ENCODE measurements at places on chromosomes 3 and 15.

DNA sequence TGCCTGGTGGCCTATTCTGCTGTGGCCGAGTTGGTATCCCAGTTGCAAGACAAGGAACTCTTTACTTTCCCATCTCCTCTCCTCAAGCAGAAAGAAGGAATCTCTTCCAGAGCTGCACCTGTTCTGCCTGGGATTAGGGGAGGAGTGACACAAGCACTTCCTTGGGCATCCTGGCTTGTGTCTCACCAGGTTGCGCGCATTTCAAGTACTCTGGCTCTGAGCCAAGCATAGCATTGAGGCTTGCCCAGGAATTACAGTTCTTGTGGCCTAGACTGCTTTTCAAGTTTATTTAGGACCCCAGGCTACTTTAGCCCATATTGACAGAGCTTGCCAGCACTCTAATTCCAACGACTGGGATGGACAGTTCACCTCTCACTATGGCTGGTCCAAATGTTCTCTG lies 150.5 kb downstream of the RSRC1 start:
- DNase-seq: no peak

- DNase-seq: no peak
These were observed 143.6 kb downstream of the OTOL1 start for GRCh38 chr3:161640181-161640580.

DNA sequence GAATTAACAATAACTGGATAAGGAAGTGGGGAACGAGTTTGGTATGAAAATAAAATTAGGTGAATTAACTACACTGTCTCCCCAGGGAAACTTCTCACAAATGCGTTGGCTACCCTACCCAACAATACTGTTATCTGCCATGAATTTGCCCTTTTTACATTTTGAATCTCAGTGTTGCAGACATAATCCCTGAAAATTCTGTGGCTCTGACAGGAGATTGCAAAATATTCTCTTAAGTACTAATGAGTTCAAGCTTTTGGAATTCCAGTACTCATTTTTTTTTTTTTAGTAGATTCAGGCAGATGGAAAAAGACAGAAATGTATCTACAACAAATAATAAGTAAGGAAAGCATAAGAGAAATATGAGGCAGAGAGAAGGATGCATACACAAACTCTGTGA lies 332.6 kb downstream of the LSAMP start:
- no peak for DNase-seq

DNA sequence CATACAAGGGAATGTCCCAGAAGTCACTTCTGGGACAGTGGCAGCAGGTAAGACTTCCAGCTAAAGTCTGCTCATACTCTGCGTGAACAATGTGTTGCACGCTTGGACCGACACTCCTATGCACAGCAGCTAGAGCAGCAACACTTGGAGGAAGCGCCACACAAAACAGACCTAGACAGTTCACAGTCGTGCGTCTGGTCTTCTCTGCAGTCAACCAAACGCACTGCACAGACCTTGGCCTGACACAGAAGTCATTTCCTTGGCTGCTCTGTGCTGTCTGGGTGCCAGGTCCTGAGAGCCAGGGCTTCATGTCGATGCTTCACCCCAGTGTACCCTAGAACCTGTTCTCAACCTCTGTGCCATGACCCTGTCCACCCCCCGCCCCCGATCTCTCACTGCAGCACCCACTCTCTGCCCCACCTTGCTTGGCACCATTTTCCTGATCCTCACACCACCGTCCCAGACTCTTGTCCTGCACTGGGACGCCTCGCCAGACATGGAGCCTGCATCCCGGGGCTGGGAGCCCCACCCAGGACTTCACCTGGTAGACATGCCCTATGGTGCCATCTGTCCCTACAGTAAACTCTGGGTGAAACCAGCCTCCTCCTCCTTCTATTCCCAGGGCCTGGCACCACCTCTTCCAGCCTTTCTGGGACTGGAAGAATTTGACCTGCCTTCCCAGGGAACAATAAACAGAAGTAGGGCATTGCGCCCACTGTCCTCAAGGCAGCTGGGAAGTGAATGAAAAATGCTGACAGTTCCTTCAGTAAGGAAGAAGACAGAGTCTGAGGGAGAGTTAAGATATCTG lies 3.1 kb downstream of the ATP10A start:
- DNase-seq: peak; percentile 31

- no peak for DNase-seq
These were observed 2.4 kb downstream of the CYP11A1 start for GRCh38 chr15:74364936-74365597.

DNA sequence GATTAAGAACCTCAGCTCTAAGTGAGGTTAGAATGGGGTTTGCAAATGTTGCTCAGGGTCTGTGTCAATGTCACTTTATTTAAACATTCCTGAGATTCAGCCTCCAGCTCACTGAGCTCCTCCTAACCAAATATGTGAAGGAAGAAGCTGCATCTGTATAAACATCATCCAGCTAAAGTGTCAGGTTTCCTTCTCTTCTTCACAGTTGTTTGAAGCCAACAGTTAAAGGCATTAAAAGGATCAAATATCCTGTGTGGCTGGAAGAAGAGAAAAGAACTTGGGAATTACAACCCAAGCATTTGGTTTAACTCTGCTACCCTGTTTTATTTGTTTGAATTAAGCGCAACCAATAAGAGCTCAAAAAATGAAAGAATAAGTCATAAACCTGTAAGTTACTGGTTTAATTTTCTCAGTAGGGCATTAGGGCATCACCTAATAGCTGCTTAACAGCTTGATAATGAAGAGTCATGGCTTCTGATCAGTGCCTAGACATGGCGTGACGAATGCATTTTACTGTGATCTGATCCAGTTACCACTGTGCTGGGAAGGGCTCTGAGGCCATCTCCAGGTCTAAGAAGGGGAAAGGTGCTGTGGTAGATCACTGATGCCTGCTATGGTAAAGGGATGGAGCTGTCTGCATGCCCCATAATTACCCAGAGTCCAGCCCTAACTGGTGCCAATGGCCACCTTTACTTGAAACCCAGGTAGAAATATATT lies 165.7 kb upstream of the TSC22D2 start:
- no peak for DNase-seq

DNA sequence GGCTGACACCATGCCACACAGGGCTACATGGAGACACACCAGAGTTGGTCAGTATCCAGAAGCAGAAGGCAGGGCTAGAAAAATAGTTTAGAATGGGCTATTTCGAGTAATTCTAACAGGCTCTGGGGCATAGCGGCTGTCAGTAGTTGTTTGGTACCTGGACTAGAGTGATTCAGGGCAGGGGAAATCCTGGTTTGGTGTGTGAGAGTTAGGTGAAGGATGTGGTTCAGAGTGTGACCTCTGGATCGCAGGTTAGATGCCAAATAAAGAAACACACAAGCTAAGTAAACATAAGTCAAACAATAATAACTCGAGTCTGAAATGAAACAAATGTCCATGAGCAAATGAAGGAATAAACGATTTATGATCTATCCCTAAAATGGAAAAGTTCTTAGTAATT lies 31.5 kb downstream of the CNTN3 start:
- DNase-seq: no peak

DNA sequence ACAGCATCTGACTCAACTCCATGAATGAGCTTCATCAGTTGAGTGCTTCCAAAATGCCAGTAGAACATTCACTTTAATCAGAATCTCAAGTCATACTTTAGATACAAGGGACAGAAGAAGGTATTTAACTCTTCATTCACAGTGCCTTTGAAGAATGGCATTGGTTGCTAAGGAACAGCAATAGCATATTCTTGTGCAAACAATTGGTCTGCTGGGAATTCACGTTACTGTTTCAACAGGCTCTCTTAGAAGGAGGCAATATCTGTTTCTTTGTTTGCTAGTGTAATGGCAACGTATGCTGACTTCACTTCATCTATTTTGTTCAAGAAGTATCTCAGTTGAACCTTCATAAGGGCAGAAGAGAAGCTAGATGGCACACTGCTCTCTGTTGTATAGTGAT lies 113.9 kb downstream of the TMEM108 start:
- DNase-seq: no peak

DNA sequence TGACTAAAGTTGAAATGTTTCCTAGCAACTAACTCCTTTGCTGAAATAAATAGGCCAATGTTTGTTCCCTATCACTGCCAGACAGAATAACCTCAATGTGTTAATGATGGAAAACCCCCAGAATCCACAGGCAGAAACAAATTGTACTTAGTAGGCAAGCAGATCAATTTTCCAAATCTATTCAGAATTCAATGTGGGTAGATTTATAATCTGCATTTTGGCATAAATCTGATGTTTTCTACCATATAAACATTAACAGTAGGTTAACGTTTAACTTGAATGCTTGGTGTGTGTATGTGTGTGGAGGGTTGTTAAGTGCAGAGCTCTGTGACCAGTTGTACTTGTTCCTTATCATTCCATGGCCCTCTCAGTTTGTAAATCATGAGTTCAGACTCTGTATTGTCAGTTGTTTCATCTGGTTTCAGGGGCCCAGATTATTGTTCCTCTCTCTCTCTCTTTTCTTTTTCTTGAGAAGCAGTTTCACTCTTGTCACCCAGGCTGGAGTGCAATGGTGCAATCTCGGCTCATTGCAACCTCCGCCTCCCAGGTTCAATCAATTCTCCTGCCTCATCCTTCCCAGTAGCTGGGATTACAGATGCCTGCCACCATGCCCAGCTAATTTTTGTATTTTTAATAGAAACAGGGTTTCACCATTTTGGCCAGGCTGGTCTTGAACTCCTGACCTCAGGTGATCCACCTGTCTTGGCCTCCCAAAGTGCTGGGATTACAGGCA lies 32.8 kb downstream of the PLSCR1 start:
- DNase-seq: no peak

DNA sequence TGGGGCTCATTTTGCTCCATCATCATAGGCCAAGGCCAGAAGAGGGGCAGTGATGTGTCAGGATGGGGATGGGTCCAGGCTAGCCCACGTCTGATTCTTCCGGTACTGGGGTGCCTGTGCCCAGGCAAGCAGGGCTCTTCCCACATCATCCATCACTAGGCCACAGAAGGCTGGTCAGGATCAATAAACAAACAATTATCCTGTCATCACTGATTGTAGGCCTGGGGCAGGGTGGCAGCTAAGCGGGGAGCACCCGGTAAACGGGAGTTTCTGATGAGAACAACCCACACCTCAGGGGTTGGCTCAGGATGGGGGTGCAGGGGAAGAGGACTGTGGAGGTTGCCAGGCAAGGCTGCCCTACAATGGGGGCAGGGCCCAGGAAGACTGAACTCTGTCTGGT lies 18.1 kb upstream of the CACNA2D2 start:
- no peak for DNase-seq

GRCh38 chr3:148494451-148494850 lies 203.3 kb upstream of the AGTR1 start:
- DNase-seq: no peak

DNA sequence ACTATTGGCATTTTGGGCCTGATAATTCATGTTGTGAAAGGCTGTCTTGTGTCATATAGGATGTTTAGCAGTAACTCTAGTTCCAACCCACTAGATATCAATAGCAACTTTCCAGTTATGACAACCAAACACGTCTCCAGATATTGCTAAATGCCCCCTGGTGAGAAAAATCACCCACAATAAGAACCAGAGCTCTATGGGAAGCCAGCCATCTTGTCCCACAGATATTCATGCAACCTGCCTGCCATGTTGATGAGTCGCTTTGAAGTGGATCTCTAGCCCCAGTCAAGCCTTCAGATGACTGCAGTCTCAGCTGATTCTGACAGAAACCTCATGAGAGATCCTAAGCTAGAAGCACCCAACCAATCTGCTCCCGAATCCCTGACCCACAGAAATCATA lies 5.6 kb upstream of the TNIK start:
- no peak for DNase-seq

DNA sequence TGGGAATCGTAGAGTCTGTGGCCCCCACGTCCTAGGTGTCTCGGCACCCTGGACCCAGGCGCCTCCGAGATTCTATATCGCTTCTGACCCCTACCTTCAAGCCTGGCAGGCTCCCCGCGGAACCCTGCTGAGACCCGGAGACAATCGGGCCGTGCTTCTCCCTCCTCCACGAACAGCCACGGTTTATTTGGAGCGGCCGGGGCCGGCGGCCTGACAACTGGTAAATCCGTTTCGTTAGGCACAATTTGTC lies 1.4 kb downstream of the GATA2 start:
- DNase-seq: no peak

DNA sequence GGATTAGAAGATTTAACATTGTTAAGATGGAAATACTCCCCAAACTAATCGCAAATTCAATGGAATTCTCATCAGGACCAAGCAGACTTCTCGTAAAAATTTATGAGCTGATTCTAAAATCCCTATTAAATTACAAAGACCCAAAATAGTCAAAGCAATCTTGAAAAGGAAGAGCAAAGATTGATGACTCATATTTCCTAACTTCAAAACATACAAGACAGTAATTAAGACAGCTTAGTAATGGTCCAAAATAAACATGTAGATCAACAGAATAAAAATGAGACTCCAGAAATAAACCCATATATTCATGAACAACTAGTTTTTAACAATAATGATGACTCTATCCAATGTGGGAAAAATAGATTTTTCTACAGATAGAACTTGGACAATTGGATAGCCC lies 148.7 kb downstream of the SI start:
- DNase-seq: no peak

- no peak for DNase-seq
These were observed 730.2 kb upstream of the DPPA4 start for GRCh38 chr3:110067527-110067926.

- no peak for DNase-seq
These were observed 196.1 kb downstream of the ADAMTSL3 start for GRCh38 chr15:83850015-83850414.

GRCh38 chr3:52268036-52268435 lies 10.4 kb downstream of the WDR82 start:
- DNase-seq: peak; percentile 65

GRCh38 chr15:29651476-29652233 lies 170.6 kb downstream of the TJP1 start:
- no peak for DNase-seq

GRCh38 chr15:100711516-100712021 lies 109.2 kb downstream of the ASB7 start:
- no peak for DNase-seq

DNA sequence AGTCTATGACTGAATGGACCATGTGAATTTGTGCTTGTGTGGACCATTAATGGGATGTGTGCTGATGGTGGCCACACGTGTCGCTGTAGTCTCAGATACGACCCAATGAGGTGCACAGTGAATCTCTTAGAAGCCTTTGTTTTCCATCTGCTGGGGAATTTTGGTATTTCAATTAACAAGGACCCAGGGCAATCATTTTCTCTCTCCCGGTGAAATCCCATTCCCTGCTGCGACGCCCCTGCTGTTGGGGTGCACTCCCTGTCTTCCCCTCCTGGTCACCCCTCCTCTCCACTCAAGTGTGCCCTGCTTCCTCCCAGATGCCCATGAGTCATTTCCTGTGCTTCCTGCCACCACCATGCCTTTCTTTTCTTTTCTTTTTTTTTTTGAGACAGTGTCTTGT lies 32.7 kb downstream of the EBLN2 start:
- no peak for DNase-seq

GRCh38 chr3:53850895-53851294 lies 4.5 kb downstream of the IL17RB start:
- no peak for DNase-seq

- peak; percentile 63 for DNase-seq
These were observed at the start of gene FRMD4B for GRCh38 chr3:69385723-69386555. TSS of gene FRMD4B (minus strand) at chr3:69386088. CDS start at chr3:69385989, 99 bp downstream.

- DNase-seq: peak; percentile 65
These were observed 155.3 kb downstream of the NR1I2 start for GRCh38 chr3:119937229-119937628.

GRCh38 chr15:61839546-61839945 lies 220.7 kb downstream of the VPS13C start:
- DNase-seq: no peak

Measured in stimulated activated CD4-positive, alpha-beta T cell treated with anti-CD3 and anti-CD28 coated beads, Interleukin-15, amount 100 ng/mL, for 24 hours (primary cell).